Left hindlimb (tissue), 1 donor: ENCODE measurements at places on chromosomes 11 and 22.

GRCh38 chr11:86988351-86988881 is 33.2 kb upstream of the FZD4 start:
- no peak for DNase-seq

DNA sequence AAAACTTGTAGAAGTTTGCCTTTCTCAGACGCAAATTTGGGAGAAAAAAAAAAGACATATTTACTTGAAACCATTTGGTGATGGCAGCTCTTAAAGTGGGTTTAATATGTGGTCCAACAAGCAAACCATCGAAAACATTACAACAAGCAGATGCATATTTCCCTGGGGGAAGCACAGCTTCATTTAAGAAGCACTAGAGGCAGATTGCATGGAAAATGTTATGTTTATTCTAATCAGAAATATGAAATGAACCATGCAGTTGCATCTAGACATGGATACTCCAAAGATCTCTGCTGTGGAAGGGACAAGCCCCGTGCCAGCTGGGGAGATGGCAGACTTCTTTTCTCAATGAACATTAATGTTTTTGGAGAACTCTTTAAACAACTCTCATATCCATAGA is 57.4 kb upstream of the PARVA start:
- DNase-seq, result no peak

- DNase-seq, result no peak
These were observed 11.9 kb downstream of the KLHL35 start for GRCh38 chr11:75421035-75421602.

DNA sequence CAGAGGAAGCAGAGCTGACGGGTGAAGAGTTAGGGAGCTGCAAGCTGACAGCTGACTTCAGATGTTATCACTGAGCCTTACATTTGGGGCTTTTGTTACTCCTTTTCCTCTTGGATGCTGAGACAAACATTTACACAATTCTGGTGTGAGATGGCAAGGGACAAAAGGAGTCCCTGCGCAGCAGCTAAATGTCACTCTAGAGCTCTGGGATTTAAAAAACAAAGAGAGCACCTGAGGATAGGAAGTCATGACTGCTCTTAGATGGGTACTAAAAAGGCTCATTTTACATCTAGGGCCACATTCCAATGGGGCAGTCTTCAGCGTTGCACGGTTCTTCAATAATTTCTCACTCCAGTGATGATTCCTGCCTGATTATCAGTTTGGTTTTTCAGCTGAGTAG is 204.5 kb downstream of the RAB38 start:
- no peak for DNase-seq

GRCh38 chr11:82038154-82038553 is 695.5 kb downstream of the FAM181B start:
- DNase-seq, result no peak

DNA sequence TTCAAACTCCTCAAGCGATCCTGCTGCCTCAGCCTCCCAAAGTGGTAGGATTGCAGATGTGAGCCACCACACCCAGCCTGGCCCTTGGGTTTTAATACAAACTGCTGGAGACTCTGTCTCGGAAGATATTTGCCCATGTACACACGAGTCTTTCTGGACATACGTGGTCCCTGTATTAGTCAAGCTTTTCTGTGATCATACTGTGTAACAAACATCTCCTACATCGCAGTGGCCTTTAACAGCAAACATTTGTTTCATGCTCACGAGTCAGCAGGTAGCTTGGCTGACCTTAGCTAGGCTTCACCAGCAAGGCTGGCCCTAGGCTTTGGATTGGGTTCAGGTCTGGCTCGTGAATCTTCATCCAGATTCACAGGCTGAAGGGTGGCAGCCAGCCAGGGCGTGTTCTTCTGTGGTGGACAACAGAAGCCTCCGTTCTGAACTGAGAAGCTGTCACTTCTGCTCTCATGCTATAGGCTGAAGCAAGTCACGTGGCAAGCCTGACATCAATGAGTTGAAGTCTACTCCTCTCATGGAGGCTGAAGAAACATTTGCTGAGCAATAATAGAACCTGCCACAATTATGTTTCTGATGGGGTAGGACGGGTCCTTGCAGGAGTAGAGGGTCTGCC is 8.8 kb downstream of the KIAA1671 start:
- no peak for DNase-seq

DNA sequence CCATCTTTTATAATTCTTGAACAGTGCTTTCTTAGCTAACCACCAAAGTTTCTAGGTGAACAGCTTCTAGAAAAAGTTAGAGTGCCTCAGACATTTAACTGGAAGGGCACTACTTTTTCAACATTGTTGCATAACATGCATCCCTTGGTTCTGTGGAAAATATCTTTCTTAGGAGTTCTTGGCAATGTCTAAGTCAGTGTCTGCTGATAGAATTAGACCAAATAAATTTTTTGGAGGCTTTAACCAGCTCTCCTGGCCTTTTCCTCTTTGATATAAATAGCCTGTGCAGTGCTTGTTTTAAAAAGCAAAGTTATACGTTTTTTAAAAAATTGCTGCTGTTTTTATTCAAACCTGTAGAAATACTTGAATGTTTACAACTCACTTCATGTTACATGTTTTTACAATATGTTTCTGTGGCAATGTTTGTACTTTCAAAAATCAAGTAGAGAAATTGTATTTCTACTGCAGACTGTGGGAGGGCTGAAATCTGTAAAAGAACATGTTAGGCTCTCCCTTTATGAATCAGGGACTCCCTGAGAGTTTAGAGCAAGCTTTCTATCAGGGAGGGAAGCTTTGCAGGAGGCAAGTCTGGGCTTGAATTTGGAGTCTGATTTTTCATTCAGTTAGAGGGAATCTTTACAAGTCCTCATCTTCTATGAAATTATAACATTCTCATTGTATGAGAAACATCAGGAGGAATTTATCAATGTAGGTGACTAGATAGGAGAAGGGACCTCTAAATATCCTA is 16.3 kb upstream of the PANX1 start:
- no peak for DNase-seq
